ENCODE measurements at places on chromosomes 2 and 18. TPM values are rescaled to one million over a fixed set of nuclear protein-coding genes. Genes with fewer than 3 reads are reported as not detected.

- no peak for DNase-seq
These were observed 39.8 kb downstream of the MYO7B start for GRCh38 chr2:127575185-127575765.

- DNase-seq = peak; percentile 78
These were observed 73.4 kb downstream of the MARCHF4 start for GRCh38 chr2:216298719-216299495.

- DNase-seq = peak; percentile 10
These were observed 270.2 kb downstream of the LOXHD1 start for GRCh38 chr18:46386788-46387187.

DNA sequence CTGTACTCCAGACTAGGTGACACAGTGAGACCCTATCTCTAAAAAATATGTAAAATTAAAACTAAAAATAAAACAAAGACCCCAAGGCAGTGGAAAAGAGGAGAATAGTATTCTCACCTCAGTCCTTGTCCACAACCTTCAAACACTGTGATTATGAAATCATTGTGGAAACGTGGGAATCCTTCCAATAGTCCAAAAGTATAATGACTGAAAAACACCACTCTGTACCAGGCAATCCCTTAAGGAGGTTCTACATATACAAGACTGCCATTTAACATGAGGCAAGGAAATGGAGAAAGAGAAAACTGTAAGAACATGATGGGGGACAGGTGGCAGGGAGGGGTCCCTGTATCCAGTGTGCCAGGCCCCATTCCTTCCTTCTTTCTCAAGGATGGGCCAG, 66.1 kb downstream of the ACVR1 start:
- DNase-seq = no peak

- no peak for DNase-seq
These were observed 23.7 kb downstream of the NCAPH start for GRCh38 chr2:96359310-96359709.

GRCh38 chr2:39435234-39435633, 1.9 kb downstream of the MAP4K3 start:
- DNase-seq = no peak

Gene DPP4
- total RNA-seq = 2.9 TPM

Gene TCF7L1
- 1.9 TPM for total RNA-seq

Gene UGT1A10
- total RNA-seq = not detected

Measured in bronchial epithelial cell (primary cell).